ENCODE measurements at places on chromosomes 2 and 18.

DNA sequence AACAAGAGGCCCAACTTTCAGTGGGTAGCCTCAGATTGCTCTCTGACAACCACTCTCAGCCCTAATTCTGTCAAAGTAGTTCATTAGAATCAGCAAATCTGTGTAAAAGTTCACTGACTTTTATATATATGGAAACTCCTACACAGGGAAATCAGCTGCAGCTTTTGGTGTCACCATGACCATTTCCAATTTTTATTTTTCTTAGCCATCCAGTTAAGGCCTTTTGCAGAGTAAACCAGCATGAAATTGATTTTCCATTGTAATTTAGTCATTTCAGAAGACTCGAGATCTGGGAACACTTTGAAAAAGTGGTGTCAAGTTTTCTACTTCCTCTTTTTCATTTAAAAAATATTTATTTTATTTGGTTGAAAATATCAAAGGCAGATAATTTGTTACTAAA lies 263.2 kb downstream of the TMEM182 start:
- DNase-seq = no peak

DNA sequence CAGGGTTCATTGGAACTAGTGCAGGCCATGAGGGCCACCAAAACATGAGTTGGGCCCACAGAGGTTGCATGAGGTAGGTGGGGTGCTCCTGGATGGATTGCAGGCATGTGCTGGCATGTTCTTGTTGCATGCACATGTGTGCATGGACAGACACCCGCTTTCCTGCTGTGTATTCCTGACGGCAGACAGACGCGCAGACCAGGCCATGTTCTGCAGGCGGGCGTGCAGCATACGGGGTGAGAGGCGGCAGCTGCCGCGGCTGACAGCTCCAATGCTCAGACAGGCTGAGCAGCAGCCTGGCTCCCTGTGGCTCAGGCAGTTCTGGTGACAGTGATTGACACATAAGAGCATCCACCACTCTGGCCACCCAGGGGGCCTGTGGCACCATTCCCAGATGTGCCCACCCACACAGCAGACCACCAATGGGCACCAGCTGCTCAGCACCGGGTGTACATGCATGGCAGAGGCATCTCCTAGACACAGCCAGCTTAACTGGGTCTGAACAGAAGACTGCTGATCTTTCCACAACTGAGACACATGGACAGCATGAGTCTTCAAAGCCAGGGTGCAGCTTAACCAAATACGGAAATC lies 21.2 kb downstream of the HS1BP3 start:
- no peak for DNase-seq

DNA sequence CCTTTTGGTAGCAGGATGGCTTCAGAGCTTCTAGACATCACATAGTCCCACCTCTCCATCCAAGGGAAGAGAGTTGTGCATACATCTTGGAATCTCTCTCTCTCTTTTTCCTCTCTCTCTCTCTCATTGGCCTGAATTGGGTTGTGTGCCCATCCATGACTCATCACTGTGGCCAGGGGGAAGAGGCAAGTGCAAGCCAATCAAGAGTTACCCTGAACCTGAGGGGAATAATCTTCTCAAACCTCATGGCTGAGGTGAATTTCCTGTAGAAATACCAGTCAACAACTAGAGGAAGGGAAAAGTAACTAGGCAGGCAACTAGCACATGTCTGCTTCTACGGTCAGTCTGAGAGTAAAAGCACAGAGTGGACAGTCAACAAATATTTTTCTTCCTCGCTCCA lies 7.3 kb upstream of the CHN1 start:
- no peak for DNase-seq

DNA sequence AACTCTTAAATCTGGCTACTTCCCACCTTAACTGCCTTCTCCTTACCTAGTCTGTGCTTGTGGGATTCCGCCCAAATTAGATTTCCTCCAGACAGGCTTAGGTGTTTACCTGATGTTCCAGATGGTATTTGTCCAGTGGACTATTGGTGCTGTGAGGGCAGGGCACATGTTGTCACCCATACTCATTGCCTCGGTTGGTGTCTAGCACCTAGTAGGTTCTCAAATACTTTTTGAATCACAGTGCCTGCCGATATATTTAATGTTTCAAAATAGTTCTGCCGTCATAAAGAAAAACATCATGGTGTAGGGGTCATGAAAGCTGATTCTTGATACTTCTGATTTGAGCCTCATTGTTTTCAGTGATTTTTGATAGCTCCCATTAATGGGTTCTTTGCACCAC lies 1.1 kb downstream of the SEPTIN2 start:
- no peak for DNase-seq

- DNase-seq = no peak
Observed at GRCh38 chr2:16165518-16166326, 225.4 kb downstream of the MYCN start.

DNA sequence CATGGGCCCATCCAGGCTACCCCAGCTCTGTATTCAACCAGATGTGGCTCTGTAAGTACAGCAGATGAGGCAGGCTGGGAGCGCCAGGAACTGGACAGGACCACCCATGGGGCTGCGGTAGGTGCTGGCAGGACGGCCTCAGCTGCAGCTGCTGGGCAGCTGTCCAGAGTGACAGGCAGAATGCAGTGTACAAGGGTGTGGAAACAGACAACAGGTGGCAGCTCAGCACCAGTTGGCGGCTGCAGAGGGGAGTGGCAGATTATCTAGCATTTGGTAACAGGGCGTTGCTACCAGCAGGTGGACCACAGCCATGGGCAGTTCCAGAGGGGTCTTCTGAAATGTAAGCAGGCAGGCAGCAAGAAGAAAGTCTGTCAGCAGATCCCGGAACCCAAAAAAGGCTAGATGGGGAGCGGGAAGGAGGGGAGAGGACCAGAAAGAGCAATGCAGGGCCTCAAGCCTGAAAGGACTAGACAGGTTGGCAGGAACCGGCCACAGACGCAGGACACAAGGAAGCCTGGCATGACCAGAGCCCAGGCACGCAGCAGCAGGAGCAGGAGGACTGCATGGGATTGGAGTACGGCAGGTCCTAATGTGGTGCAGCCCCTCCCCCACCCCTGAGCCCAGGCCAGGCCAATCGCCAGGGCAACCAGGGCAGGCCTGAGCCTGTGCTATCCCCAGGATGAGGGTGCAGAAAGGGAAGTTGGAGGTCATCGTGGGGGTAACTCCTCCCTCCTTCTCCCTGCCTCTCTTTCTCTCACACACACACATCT lies 24.7 kb downstream of the PKDCC start:
- peak; percentile 66 for DNase-seq

DNA sequence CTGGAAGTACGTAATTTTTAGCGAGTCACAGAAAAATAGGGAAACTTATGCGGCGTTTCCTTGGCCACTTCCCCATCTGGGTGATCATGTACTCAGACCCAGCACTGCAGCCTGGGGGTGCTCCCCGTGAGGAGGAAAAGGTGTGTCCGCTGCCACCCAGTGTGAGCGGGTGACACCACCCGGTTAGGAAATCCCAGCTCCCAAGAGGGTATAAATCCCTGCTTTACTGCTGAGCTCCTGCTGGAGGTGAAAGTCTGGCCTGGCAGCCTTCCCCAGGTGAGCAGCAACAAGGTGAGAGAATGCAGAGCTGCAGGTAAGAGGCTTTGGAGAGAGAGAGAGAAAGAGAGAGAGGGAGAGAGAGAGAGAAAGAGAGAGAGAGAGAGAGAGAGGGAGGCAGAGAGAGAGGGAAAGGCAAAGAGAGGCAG lies at the start of gene IL1R2:
Gene IL1R2 (plus strand): TSS at position 240 of the 425 bp plus-strand sequence. CDS start 16,616 bp downstream, outside the sequence.
- DNase-seq = peak; percentile 42

GRCh38 chr2:240795916-240796510 lies 24.0 kb downstream of the KIF1A start:
- no peak for DNase-seq

GRCh38 chr2:175010848-175011254 lies 5.7 kb upstream of the CHN1 start:
- DNase-seq = no peak

- no peak for DNase-seq
Observed at GRCh38 chr2:9767656-9768281, 75.5 kb upstream of the TAF1B start.

- DNase-seq = no peak
Observed at GRCh38 chr2:50178050-50178449, 853.9 kb downstream of the NRXN1 start.

- DNase-seq = no peak
Observed at GRCh38 chr2:200063155-200063554, 107.8 kb downstream of the MAIP1 start.

DNA sequence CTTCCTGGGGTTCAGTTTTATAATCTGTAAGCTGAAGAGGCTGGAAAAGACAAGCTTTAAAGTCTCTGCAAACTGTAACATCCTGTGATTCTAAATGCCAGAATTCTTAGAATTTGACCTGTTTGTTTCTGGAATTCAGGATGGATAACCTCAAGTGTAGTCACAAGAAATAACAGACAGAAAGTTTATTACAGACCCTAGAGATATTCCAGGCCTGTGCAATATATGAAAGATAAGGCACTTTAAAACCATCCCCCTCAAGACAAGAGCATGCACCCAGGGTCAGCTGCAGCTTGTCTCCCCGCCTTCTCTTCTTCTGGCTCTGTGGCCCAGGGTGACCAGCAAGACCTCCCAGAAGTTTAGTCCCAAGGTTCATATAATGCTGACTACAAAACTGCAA lies 298.7 kb upstream of the ACVR2A start:
- DNase-seq = no peak

GRCh38 chr2:97660775-97661389 lies 3.0 kb downstream of the ACTR1B start:
- no peak for DNase-seq

- no peak for DNase-seq
Observed at GRCh38 chr2:144431392-144431783, 88.5 kb downstream of the ZEB2 start.

DNA sequence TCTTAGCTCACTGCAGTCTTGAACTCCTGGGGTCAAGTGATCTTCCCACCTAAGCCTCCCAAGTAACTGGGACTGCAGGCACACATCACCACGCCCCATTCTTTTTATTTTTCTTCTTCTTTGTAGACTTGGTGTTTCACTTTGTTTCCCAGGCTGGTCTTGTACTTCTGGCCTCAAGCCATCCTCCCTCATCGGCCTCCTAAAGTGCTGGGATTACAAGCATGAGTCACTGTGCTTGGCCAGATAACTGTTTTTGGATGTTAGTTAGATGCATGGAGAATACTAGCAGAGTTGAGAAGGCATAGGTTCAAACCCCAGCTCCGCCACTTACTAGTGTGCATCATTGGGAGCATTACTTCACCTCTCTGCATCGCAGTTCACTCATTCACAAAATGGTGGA lies 88.3 kb downstream of the TXNL1 start:
- no peak for DNase-seq

DNA sequence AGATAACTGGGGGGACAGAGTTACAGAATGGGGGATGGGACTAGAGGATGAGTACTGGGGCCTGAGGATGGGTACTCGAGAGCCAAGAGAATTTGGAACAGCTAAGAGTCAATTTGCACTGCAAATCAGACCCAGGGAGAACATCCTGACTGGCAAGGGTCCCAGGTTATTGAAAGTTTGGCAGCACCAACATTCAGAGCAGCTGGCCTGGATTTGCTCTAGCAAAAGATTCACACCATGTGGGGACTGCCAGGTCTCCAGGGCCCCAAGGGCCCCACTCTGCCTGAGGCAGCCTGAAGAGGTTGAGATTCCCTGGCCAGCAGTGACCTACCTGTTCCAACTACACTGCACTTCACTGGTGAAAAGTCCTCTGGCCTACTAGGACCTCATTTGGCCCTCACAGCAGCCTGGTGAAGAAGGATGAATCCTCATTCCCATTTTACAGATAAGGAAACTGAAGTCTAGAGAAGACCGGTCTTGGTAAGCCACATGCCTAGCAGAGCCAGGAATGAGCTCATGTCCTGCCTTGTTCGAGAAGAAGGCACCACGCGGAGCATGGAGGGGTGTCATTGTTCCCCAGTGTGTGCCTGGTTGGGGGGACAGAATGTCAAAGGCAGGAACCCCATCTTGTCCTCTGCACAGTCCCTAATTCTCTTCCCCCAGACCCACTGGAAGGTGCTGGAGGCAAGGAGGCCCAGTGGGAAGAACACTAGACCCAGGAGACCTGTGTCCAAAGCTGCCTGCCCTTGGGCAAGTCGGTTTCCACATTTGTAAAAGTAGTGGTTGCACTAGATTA lies 258.6 kb downstream of the TNS1 start:
- DNase-seq = no peak

- no peak for DNase-seq
Observed at GRCh38 chr18:59001721-59002120, 137.0 kb downstream of the ZNF532 start.

- peak; percentile 64 for DNase-seq
Observed at GRCh38 chr2:97906307-97906706, 89.4 kb downstream of the TMEM131 start.

GRCh38 chr2:37415128-37415820 lies 70.8 kb downstream of the QPCT start:
- no peak for DNase-seq

DNA sequence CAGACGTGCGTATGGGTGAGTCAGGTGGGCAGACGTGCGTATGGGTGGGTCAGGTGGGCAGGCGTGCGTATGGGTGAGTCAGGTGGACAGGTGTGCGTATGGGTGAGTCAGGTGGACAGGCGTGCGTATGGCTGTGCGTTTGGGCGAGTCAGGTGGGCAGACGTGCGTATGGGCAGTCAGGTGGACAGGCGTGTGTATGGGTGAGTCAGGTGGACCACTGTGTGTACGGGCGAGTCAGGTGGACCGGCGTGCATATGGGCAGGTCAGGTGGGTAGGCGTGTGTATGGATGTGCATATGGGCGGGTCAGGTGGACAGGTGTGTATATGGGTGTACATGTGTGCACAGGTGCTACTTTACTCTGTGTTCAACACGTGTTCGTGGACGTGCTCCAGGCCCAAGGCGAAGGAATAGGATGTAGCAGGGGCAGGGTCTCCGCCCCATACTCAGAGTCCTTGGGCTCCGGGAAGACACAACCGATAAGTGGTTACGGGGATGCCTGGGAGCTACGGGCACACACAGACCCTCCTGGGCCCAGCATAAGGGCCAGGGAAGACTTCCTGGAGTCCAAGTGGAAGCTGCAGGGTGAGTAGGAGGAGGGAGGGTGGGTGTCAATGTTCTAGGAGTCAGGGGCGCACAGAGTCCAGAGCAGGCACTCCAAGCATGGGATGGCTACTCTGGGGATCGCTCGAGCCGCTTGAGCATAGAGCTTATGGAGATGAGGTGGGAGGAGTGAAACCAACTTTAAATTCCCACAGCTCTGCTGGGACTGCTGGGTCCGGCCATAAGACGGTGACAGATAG lies 27.1 kb upstream of the KLF11 start:
- DNase-seq = no peak

- no peak for DNase-seq
Observed at GRCh38 chr18:55031576-55031975, 72.3 kb upstream of the CCDC68 start.

- no peak for DNase-seq
Observed at GRCh38 chr2:313991-314390, 26.1 kb upstream of the ALKAL2 start.

GRCh38 chr2:221270806-221271205 lies 301.3 kb downstream of the EPHA4 start:
- DNase-seq = no peak

GRCh38 chr2:79619442-79619841 lies 106.6 kb downstream of the CTNNA2 start:
- DNase-seq = no peak

GRCh38 chr2:136255648-136256461 lies 137.9 kb upstream of the CXCR4 start:
- DNase-seq = no peak
